ENCODE measurements at places on chromosomes 2 and 18.

- DNase-seq: no peak
- no peaks in the 10 kb centered on the region for H3K4me1 ChIP-seq
- H3K27ac ChIP-seq: no peak overlapping the region
Observed at GRCh38 chr2:98191883-98192282, 104.9 kb downstream of the VWA3B start.

DNA sequence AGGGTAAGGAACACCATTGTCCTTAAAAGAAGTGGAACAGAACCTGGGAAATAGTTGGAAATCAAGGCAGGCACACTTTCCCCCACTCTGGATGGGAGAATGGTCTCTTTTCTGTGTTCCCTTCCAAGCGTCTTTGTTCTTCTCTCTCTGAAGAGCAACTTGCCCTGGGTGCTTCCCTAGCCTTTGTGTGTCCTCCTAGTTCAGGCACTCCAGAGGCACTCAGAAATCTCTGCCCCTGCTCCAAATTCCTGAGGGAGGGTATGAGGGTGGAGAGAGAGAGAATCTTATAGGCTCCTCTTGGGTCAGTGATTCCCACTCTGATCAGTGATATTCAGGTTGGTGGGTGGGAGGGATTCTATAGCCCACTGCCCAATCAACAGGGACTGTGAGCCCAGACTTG, 8.8 kb upstream of the SIX2 start:
- H3K4me1 ChIP-seq: no peaks in the 10 kb centered on the region
- H3K36me3 ChIP-seq: no peaks in the 10 kb centered on the region
- H3K27me3 ChIP-seq: peaks cover 42% of the 10 kb centered on the region
- no peak overlapping the region for H3K4me3 ChIP-seq
- H3K27ac ChIP-seq: no peak overlapping the region

- no peak for DNase-seq
- peaks cover 4% of the 10 kb centered on the region for H3K27me3 ChIP-seq
- H3K4me3 ChIP-seq: no peak overlapping the region
- peaks cover 81% of the 10 kb centered on the region for H3K4me1 ChIP-seq
- H3K27ac ChIP-seq: peak overlapping the region; percentile 38
- peaks cover 25% of the 10 kb centered on the region for H3K36me3 ChIP-seq
Observed at GRCh38 chr2:237309011-237309410, 105.0 kb downstream of the COL6A3 start.

- H3K36me3 ChIP-seq: no peaks in the 10 kb centered on the region
- no peak overlapping the region for H3K27ac ChIP-seq
Observed at GRCh38 chr2:128801576-128801975, 482.9 kb upstream of the HS6ST1 start.
